ENCODE measurements at places on chromosomes 16 and 17.

GRCh38 chr17:1398028-1398427 is 2.0 kb downstream of the YWHAE start:
- DNase-seq, result no peak

DNA sequence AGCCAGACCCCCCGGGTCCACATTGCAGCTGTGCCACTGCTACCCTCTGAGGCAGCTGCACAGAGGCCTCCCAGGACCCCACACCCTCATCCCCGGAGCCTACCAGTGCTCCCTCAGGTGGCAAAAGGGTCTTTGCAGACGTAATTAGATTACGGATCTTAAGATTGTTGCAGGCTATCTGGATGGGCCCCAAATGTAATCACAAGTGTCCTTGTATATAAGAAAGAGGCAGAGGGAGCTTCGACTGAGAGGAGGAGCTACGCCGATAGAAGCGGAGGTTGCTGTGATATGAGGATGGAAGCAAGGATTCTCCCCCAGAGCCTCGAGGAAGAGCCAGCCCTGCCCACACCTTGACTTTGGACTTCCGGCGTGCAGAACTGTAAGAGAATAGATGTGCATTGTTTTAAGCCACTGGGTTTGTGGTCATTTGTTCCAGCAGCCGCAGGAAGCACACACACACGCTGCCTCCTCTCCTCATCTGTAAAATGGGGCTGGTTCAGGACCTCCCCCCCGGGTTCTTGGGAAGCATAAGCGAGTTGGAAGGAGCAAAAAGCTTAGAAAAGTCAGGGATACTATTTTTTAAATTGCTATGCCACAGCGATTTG is 10.5 kb upstream of the RAI1 start:
- DNase-seq, result no peak

GRCh38 chr16:50603206-50604064 is 55.2 kb downstream of the NKD1 start:
- no peak for DNase-seq

GRCh38 chr16:17607609-17608008 is 136.8 kb upstream of the XYLT1 start:
- DNase-seq, result no peak

DNA sequence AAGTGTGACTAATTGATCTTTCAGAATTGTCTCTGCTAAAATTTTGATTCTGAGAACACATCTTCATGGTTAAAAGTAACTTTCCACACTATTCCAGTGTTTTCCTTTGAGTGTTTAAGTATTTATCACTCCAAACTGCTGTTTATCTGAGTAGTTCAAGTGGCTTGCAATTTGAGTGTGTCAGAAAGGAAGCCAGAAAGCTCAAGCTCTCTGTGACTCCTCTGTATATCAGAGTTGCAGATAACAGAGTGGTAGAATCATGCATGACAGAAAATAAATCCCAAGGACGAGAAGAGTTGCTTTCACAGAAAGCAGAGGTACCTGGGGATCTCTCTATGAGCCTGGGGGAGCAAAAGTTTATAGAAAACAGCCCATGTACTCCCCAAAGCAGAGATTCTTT is 130.0 kb downstream of the CYB561 start:
- DNase-seq, result no peak

DNA sequence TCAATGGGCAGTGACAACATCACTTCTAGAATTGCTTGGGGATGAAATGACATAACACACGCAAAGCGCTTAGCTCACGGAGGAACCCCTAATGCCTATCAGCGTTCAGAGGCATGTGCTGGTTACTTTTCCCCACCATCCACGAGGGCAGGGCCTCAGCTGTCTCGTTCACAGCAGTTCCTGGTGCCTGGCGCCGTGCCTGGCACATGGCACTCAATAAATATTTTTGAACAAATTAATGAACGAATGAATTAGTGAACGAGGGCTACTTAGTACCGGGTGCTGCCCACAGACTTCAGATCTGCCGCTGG is 14.1 kb upstream of the CIBAR2 start:
- DNase-seq, result no peak

DNA sequence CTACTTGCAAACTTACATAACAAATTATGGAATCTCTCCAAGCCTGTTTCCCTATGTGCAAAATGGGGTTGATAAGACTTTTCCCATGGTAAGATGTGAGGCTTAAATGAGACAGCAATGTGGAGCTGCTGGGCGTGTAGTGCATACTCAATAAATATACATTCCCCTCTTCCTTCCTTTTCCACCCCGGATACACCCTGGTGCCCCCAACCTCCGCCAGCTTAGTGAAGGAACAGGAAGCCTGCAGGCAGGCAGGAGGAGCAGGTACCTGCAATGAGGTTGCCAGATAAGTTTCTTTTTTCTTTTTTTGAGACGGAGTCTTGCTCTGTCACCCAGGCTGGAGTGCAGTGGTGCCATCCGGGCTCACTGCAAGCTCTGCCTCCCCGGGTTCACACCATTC is 14.9 kb downstream of the C17orf50 start:
- DNase-seq, result no peak

GRCh38 chr17:74682471-74683190 is 30.1 kb downstream of the CD300LF start:
- no peak for DNase-seq

- no peak for DNase-seq
Observed at GRCh38 chr16:29687755-29688154, 8.8 kb downstream of the QPRT start.

- peak; percentile 16 for DNase-seq
Observed at GRCh38 chr17:2611627-2612026, 18.2 kb downstream of the PAFAH1B1 start.

DNA sequence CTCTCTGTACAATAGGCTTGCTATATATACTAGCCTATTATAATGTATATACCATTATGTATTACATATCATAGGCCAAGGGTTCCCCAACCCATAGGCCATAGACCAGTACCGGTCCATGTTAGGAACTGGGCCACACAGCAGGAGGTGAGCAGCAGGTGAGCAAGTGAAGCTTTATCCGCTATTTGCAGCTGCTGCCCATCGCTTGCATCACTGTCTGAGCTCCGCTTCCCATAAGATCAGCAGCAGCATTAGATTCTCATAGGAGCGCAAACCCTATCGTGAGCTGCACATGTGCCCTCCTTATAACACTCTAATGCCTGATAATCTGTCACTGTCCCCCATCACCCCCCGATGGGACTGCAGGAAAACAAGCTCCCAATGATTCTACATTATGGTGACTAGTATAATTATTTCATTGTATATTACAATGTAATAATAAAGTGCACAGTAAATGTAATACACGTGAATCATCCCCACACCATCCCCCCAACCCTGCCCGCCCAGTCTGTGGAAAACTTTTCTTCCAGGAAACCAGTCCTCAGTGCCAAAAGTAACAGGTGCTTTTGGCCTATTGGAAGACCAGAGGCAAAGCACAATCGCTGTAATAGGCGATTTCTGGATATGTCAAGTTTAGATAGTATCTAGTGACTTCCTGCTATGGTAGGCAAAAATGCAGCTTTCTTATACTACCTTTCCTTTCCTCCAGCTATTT is 84.1 kb downstream of the MYH11 start:
- no peak for DNase-seq

DNA sequence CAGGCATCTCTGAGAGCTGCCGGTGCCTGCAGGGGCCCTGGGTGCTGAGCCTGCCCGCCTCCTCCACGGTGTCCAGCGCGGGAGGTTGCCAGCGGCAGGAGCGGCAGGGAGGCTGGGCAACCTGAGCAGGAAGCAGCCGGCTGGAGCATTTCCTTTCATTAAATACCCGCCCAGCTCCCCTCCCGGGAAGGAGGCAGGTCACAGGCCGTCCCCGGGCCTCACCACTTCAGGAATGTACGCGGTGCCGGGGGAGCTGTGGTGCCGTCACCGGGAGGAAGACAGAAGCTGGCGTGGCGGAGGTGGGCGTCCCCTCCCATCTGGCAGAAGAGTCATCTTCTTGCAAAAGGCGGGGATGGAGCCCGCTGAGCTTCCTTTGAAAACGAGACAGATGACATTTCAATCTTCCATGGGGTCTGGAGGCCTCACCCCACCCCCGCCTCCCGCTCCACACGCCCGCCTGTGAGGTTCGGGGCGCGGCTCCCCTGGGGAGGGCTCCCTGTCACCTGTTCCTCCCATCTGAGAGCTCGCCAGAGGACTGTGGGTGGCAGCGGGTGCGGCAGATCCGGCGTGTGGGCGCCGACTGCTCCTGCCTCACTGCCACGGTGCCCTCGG is 16.0 kb downstream of the SOX8 start:
- no peak for DNase-seq

All from NCI-H1417 treated with DMSO at 0.1 percent for 48 hours (cell line).